EH (cell line): ENCODE measurements at places on chromosomes 12 and 14.

DNA sequence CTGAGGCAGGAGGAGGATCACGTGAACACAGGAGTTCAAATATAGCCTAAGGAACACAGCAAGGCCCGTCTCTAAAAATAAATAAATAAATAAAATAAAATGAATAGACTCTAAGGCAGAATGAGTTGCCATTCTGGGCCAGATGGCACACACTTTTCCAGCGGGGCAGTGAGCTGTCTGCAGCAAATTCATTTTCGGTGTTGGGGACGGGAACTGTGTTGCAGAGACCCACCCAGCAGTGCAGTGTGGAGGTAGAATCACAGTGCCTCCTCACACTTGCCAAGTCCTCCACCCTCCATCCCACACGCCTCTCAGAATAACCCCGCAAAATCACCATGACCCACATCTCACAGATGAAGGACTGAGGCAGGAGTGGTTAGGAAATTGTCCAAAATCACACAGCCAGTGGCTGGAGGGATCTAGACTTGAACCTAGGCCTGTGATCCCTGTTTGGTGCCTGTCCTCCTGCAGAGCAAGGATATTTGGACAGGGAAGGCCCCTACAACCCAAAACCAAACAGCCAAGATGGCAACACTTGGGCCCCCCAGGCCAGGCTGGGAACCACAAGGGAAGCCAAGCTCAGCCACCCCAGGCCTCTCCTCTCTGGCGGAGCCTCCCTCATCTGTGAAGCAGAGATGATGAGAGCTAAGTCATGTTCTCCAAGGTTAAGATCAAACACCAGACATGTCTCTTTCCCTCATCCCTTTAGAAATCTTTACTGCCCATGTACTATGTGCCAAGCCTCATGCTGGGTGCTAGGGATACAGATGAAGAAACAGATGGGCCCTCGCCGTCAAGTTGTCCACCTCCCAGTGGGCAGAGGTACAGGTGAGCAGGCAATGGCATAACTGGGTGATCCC, 152.7 kb downstream of the DPF3 start:
- no peak for DNase-seq

DNA sequence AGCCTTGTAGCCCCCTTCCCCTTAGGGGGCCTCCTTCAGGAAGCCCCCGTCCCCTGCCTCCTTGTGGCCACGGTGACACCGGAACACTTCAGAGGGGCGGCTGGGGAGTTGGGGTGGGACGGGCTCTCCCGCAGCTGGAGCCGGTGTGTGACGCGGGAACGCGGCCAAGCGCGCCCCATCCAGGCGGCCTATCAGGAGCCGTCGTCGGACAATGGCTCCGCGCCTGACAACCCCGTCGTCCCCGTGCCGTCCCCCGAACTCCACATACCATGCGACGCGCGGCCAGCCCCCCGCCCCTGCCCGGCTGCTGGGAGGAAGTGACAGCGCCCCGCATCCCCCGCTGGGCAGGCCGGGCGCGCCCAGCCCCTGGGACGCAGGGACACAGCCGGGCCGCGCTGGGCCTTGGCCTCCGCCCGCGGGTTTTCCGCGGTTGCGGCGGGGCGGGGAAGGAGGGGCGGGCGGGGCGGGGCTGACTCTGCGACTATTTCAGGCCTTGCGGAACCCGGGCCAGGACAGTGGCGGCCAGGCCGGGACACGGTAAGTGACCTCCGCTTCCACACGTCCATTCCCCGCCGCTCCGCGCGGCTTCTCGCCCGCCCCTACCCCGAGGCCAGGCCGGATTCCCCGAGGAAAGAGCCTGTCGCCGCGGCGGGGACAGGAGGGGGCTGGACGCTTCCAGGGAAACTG, at the start of gene TNFAIP2:
TNFAIP2 (plus strand) TSS at position 515 of the 687 bp plus-strand sequence. CDS start 2,997 bp downstream, outside the sequence.
- DNase-seq: peak; percentile 51

DNA sequence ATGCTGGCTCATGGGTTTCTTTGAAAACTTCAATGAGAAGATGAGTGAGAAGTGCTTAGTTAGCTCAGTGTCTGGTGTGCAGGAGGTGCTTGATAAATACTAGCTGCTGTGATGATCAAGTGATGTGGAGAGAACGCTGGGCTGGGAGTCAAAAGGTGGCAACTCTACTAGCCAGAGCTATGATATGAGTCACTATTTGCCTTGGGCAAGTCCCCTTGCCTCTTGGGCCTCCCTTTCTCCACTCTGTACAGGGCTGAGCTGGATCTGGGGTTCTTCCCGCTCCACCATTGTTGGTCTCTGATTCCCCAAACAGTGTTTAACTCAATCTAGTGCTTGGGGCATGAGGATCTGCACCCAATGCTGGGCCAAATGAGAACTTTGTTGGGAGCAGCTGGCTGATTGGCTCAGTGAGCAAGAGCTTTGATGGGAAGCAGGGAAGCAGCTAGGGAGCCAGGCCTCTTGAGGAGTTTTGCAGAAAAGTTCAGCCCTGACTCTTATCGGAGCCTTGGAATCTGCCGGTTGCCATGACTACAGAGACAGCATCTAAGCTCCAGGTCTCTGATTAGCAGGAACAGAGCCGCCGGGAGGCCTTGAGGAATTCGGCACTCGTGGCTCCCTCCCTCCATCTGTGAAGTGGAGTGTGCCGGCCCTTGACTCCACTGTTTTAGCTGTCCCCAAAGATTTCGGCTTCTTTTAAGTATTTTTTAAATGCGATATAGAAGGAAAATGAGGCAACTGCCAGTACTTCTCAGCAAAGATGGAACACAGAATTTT, 82.1 kb upstream of the HSPB8 start:
- no peak for DNase-seq

DNA sequence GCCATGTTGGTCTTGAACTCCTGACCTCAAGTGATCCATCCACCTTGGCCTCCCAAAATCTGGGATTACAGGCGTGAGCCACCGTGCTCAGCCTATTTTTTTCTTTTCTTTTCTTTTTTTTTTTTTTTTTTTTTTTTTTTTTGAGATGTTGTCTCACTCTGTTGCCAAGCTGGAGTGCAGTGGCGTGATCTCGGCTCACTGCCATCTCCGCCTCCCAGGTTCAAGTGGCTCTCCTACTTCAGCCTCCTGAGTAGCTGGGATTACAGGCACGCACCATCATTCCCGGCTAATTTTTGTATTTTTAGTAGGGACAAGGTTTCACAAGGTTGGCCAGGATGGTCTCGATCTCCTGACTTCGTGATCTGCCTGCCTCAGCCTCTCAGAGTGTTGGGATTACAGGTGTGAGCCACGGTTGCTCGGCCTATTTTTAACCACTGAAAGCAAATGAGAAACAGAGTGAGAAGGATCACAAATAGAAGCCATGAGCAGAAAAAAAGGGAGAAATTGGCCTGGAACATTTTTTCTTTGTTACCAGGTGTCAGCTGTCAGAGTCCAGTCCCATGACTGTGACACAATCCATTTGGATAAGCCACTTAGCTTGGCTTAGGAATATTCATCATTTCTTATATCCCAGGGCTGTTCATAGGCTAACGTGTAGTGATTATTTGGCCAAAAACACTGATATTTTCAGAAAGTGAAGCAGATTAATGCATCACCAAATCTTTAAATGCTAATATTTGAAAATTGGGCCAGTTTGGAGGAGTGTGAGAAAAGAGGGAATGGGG, 7.9 kb upstream of the NFKBIA start:
- no peak for DNase-seq

DNA sequence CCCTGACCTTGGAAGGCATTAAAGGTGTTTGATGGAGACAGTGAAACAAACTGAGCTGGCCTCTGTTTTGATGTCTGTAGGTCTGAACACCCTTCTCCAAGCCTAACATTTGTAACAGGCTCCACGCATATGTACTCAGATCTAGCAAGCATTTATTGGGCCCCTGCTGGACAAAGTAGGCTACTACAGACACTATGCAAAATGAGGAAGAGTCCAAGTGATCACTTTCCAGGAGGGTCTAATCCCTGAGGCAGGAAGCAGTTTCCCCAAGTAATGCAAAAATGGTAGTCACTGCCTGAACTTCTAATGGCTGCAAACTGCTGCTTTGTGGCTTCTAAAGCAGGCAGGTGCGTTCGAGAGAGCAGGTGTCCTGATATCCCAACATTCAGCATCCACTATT, 405.8 kb downstream of the MED13L start:
- peak; percentile 43 for DNase-seq

GRCh38 chr14:38874721-38875120, 228.3 kb downstream of the SEC23A start:
- DNase-seq: no peak

DNA sequence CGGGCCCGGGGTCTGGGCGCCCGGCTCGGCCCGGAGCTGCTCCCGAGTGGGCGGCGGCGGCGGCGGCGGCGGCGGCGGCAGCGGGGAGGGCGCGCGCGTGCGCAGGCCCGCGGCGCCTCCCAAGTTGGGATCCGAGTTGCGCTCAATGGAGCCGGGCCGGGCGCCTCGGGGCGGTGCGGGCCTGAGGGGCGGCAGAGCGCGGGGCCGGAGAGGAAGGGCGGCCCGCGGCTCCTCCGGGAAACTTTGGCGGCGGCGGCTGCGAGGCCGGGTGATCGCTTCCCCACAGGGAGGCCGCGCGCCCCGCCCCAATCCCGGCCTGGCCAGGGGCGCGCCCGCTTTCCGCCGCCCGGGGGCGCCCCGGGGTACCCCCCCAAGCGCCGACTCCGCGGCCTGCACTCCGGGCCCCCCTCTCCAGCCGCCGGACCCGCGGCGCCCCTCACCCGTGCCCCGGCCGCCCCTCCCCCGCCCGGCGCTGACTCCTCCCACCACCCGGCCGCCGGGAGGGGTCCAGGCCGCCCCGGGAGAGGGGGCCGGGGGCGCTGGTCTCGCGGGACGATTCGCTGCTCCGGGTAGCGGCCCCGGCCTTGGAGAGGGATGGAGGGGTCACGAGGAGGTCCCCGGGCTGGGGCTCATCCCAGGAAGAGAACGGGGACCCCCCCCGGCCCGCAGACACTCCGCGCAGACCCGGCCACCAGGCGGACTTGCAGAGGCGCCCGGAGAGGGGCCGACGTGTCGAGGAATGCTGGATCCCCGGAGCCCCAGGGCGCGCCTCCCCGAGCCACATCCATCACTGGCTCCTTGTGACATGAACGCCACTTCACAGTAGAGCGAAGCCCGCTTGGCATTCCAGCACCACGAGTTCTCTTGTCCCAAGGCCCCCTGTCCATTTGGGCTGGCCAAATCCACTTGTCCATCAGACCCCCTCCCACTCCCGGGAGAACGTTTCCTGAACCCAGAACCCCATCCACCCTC, at the start of gene RILPL1:
RILPL1 (minus strand) TSS at position 48 of the 972 bp plus-strand sequence. CDS start 237 bp downstream, outside the sequence.
- peak; percentile 73 for DNase-seq

- DNase-seq: no peak
Measured at GRCh38 chr14:94593749-94594431, 12.7 kb downstream of the SERPINA5 start.

- peak; percentile 11 for DNase-seq
Measured at GRCh38 chr14:36207500-36207899, 31.0 kb upstream of the PTCSC3 start.

- peak; percentile 60 for DNase-seq
Measured at GRCh38 chr12:70719672-70720420, 82.6 kb upstream of the PTPRB start.

DNA sequence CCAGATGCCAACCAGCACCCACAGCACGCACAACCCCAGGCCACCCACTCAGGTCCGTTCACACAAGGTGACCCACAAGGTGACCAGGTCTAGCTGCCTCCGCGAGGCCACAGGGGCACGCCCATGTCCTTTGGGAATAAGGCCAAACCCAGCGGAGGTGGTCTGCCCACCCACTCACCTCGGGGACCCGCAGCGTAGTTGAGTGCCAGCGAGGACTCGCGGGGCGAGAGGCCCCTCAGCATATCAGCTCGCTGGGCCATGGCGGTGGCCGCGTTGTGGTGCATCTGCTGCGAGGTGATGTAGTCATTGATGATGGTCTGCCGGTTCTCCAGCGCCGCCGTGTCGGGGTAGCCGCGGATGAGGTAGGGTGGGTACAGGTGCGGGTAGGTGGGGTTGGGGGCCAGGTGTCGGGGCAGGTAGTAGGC, 46.8 kb downstream of the RFLNA start:
- DNase-seq: no peak

DNA sequence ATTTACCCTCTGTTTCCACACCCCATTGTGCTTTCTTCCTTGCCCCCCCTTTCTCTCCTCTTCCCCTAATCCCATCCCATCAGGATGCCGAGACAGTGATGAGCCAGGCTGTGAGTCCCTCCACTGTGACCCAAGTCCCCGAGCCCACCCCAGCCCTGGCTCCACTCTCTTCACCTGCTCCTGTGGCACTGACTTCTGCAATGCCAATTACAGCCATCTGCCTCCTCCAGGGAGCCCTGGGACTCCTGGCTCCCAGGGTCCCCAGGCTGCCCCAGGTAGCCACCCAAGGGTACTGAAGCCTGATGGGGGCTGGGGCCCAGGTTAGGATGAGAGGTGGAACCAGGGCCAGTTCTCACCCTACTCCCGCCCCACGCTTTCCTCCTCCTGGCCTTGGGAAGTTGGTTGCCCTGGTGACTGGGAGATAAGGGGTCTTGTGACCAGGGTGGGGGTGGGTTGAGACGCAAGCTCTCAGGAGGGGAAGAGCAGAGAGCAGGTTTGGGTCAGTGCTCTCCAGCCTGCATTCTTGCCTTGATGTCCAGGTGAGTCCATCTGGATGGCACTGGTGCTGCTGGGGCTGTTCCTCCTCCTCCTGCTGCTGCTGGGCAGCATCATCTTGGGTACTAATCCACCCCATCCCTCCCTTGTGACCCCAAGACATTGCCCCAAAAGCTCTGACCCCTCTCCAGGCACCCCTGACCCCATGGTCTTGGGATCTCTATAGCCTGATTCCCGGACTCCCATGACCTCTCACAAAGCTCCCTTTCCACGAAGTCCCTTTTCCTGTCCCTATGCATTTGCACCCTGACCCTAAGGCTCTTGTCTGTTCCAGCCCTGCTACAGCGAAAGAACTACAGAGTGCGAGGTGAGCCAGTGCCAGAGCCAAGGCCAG, 1.2 kb downstream of the AMHR2 start:
- DNase-seq: no peak

GRCh38 chr14:47276931-47277330, 398.5 kb downstream of the MDGA2 start:
- no peak for DNase-seq

DNA sequence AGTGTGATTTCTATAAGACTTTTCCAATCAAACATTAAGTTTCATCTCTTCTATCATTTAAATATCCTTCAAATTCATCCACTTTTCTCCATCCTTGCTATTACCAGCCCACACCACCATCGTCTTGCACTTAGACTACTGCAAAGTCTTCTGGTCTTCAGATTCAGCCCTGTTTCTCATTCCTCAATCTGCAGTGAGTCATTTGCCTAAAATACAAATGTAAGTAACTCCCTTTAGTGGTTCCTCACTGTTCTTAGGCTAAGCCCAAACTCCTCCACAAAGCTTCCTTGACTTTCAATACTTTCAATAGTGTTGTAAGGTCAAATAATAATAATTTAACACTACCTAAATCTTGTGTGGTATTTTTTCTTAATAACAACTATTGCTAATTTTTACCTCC, 83.3 kb downstream of the PLEKHG7 start:
- DNase-seq: peak; percentile 56

GRCh38 chr14:72543341-72543740, 350.6 kb downstream of the DPF3 start:
- no peak for DNase-seq

- peak; percentile 75 for DNase-seq
Measured at GRCh38 chr14:58865514-58866281, 227.9 kb downstream of the DACT1 start.

DNA sequence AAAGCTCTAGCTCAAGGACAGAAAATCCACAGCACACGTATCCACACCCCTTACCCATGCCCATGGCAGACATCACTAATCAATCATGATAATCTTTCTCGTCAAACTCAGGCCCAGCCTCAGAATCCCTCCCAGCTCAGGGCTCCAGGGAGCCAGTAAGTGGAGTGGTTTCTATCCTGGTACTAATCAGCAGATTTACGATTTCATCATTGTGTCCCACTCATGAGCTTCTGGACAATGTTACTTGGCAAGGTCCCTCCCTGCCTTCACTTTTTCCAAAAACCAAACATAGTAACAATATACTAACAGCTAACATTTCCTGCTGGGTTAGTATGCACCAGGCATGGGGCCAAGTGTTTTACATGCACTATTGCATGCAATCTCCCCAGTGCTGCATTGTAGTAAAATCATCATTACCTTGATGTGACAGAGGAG, 45.8 kb upstream of the NCOR2 start:
- peak; percentile 77 for DNase-seq
